ENCODE measurements at places on chromosomes 1 and 21.

- no peak for DNase-seq
Measured at GRCh38 chr21:18545908-18546307, 142.3 kb upstream of the TMPRSS15 start.

DNA sequence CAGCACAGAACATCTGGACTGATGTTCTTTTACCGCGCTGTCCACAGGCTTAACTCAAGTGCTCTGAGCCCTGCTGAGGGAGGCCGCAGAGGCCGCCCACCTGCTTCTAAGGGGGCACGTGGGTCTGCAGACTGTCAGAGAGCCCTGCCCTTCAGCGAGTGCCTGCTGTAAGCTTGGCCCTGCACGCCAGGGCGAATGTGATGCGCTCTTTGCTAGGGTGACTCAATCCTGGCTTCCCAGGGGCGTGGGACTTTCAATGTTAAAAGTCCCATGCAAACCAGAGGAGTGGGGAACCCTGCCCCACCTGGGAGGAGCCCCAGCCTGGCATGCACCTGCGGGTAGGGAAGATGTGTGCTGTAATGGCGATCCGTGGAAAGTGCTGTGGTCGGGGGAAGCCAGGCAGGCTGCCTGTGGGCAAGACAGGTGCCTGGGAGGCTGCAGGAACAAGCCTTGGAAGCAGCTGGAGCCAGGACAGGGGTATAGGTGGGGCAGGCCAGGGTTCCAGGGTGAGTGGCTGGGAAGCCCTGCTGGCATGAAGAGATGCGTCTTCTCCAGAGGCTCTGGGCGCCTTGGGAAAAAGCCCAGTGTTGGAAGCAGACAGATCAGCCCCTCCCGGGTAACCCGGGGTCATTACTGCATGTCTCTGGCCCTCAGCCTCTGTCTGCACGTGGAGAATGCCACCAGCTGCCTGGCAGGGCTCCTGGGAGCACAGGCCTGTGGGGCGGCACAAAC lies 594 bp upstream of the PANK4 start:
- no peak for DNase-seq

GRCh38 chr1:54379555-54380289 lies 26.5 kb downstream of the SSBP3 start:
- DNase-seq: no peak

DNA sequence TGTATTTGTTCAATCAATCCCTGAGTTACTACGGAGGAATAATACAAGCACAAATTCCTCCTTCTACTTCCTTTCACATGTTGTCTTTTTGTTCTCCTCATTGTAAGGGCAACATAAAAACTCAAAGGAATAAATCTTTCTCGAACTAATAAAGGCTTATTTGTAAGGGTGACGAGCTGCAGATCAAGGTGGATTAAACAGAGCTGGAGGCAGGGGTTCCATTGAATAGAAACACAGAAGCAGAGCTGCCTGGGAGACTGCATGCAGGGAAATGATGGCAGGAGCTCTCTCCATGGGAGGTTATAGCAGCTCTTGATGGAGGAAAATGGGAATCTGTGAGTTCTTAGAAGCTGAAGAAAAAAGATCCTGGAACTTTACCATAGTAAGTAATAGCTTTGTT lies 160.2 kb downstream of the CYYR1 start:
- no peak for DNase-seq

DNA sequence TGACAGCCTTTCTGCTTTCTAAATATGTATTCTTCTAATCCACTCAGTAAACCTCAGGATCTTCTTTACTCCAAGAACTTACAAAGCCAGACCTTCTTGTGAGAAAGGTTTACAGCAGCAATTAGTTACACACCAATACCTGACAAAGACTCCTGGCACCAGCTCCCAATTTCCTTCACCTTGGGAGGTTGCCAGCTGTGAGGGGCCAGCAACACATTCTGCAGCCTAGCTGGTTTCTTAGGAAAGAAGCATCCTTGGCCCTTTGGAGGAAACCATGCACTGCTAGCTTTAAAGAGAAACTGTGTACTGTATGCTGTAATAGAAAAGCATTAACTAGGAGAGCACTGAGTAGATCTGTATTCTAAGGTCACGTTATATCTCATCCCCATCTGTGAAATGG lies 10.8 kb downstream of the FYB2 start:
- DNase-seq: no peak

DNA sequence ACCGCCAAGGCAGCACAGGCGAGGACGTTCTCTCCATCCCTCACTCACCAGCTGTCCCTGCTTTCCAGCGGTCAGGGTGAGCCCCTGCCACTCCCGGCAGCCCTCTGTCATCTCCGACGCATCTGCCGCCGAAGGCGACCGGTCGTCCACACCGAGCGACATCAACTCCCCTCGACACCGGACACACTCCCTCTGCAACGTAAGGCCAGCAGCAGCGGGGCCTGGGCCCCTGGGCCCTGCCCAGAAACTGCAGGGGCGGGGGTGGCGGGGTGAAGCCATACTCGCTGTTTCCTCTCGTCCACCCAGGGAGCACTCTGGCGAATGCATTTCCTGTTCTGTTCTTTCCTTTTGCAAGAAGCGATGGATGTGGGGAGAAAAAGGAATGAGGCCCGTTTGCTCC lies 93.4 kb upstream of the TMEM51 start:
- DNase-seq: no peak

DNA sequence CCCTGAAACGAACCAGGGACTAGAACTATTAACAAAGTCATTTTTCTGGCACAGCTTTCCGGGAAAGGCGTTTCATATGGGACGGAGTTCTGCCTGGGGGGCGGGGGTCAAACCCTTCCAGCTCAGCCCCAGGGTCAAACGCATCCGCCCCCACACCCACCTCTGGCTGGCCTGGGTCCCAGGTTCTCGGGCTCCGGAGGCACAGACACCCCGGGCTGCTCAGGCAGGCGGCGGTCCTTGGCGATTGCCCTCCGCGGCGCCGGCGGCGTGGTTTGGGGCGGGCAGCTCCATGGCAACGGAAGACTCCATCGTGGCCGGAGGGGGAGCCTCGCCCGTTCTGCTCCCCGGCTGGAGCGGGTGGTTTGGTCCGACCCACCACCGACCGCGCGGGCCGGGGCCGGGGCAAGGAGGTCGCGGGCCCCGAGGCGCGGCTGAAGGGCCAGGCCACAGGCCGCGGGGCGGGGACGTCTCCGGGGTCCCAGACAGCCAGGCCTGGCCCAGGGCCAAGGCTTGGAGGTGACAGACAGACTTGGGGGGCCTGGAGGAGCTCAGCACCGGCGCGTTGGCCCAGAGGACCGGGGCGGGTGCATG lies at the start of gene CFAP74:
Gene CFAP74, minus strand, starts transcription at position 246 of the 591 bp plus-strand sequence. CDS start 12,830 bp downstream, outside the sequence.
- DNase-seq: no peak

DNA sequence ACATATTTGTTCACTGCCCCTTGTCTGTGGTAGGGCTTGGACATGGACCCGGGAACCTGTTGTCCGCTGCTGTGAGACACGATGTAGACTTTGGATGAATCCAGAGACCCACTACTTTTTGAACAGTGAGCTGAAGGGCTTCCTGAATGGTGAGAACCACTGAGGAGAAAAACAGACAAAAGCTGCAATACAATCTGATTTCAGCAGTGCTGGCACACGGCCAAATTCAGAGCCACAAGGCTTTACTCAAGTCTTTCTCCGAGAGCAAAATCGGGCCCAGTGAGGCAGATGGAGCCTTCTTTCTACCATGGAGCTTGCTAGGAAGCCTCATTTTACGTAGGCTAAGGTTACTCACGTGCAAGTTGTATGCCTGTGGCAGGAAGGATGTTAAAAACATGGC lies 197.6 kb downstream of the SIPA1L2 start:
- DNase-seq: no peak

- no peak for DNase-seq
Measured at GRCh38 chr1:208256556-208256955, 12.4 kb upstream of the PLXNA2 start.

GRCh38 chr1:158077411-158078256 lies 84.2 kb downstream of the KIRREL1 start:
- DNase-seq: no peak

Data from cortex of kidney (tissue), 1 donor.